ENCODE measurements at places on chromosomes 4 and X.

GRCh38 chrX:100274916-100275315, 135.2 kb downstream of the PCDH19 start:
- no peak for DNase-seq

DNA sequence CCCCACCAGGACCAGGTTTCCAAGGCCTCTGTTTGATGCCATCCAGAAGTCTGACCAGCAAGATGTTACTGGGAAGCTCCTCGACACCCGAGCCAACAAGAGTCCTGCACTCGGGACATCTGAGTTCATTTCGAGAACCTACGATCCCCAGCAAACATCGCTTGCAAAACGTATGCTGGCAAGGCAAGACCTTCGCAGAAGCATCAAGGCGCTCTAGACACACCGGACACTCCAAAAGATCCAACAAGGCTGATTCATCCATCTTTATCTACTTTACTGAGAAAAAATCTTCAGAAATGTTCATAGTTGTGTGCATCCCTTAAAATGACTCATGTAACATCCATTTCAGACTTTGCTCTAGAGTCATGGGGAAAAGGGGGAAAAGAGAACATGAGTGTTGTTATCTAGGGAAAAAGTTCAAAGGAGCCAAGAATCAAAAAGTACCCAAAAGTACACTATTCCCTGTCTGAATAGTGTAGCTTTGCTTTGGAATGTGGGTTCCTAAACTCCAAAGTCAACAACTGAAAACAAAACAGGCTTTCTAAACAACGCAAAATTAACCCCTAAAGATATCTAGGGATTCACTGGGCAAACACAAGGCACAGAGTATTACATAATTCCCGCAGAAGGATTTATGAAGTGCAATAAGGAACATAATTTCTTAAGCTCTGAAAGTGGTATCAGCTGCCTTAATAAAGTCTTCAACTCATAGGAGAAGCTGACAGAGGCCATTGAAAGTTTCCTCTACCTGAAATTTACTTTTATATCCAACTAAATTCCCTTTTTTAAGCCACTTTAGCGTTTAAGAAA, 1.6 kb downstream of the SH3RF1 start:
- DNase-seq, result peak; percentile 81

DNA sequence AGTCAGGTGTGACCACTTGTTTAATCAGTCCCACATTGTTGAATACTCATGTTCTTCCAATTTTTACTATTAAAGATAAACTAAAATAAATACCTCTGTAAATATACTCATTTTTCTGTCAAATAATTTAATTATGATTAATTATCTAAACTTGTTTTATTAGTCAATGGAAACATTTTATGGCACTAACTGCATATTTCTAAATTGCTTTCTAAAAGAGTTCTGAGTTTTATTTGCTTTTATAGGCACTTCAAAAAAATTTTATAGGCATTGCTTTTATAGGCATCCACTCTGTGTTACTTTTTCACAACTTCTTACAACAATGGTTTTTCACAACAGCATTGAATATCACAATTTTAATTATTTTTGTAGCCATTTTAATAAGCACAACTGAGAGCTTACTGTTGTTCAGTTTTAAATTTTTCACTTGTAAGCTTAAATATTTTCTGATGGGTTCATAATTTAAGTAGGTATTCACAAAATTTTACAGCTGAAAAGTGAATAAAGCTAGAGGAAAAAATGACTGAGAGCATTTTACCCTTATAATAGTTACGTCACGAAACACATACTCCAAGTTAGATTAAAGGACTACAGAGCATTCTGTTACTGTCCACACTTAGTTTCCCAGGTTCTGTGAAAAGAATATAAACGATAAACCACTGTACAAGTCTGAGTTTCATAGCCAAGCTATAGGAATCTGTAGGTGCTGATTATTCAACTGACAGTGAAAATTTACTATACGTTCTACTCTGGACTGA, 140.8 kb upstream of the ETNPPL start:
- no peak for DNase-seq

DNA sequence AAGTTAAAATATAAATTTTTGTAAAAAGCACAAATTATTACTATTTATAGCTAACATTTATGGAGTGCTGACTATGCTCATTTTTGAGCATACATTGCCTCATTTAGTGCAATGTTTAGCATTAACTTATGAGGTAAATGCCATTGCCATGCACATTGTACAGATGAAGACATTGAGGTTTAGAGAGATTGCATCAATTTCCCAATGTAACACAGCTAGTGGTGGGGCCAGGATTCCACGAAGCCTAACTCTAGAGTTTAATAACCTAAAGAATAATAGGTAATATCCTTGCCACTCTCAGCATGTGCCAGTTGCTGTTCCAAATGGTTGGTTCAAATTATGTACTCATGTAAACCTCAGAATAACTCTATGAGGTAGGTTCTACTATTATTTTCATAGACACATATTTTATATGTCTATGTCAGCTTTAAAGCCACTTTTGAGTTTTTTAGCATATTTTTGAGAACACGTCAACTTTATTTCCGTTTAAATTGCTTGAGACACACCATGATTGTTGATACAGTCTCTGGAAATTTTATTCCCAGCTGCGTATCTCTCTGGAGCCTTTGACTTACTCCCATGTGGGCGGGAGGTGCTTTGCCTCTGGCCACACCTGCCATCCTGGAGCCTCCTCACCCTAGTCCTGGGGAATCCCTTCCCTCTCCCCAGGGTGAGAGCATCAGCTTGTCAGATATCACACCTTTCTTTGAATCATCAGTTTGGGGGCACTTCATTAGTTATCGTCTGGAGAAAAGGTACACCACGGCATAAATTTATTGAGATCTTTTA, 10.8 kb upstream of the ADH1A start:
- peak; percentile 30 for DNase-seq

DNA sequence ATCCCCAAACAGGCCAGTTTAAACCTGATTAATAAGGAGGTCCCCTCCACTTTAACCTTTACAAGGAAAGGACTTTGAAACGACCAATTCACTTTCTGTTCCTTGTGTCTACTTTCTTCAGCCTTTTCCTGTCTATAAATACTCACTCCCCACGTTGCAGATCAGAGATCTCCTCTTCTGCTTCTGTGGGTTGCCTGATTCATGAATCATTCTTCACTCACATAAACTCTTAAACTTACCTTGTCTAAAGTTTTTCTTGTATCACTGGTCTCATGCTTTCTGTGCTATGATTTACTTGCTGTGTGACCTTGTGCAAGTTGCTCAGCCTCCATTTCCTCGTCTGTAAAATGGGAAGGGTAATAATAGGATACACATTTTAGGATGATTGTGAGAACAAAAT, 236.1 kb downstream of the QDPR start:
- no peak for DNase-seq

GRCh38 chr4:137960371-137961050, 281.6 kb downstream of the SLC7A11 start:
- peak; percentile 90 for DNase-seq

GRCh38 chr4:72568959-72569718, at the start of gene ADAMTS3:
TSS of gene ADAMTS3 (minus strand) at chr4:72569221. CDS start at chr4:72568762, 459 bp downstream.
- peak; percentile 77 for DNase-seq

GRCh38 chr4:7876201-7876875, 63.3 kb downstream of the AFAP1 start:
- DNase-seq, result peak; percentile 58

GRCh38 chr4:58761563-58761962, 1651.4 kb upstream of the IGFBP7 start:
- DNase-seq, result no peak

DNA sequence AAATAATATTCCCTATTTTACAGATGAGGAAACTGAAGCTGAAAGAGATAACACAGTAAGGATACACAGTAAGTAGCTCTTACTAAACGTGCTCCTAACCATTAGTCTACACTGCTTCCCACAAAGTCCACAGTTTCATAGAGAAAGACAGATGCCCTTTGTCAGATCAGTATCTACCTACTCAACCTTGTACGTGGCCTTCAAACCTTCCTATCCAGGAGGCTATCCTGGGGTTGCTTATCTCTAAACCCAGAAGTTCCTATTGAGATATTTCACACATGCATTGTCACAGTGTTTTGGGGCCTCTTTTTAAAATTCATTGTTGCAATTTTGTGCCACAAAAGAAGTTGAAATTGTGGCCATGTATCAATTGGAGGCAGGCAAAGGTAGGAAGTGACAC, 208.0 kb downstream of the ENOX2 start:
- DNase-seq, result no peak

DNA sequence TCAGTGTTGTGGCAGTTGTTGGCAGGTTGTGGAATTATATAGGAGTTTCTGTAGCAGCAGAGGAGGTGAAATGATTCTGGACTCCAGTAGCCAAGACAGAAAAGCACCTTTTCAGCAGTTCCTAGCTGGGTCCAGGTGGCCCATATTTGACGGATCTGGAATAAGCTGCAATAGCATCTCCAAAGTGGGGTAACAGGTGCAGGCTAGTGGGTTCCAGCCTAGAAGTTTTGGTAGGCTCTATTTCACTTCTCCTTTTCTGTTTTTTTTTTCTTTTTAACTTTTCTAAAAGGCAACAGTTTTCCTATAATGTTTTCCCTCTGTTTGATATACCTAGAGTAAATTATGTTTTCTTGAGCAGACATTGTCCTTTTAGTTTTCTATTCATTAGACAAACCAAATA, 392.5 kb downstream of the C4orf33 start:
- no peak for DNase-seq

GRCh38 chrX:118679290-118679689, 48.1 kb upstream of the IL13RA1 start:
- DNase-seq, result no peak

GRCh38 chrX:68727696-68728095, 80.2 kb downstream of the STARD8 start:
- no peak for DNase-seq

DNA sequence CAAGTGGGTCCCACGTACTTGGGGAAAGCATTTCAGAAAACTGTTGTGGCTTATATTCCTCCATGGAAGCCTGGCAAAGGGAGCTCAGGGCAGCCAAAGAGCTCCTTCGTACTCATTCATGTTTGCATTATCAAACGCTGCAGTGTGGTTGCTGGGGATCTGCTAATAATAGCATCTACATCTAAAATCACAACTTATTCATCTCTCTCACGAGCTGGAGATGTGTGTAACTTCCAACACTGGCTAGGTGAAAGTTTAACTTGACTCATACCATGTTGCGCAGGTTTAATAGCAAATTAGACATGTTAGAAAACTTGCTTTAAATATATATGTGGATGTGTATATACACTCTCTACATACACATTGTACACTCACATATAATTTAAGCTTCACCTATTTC, 415.1 kb downstream of the AFF2 start:
- peak; percentile 11 for DNase-seq

DNA sequence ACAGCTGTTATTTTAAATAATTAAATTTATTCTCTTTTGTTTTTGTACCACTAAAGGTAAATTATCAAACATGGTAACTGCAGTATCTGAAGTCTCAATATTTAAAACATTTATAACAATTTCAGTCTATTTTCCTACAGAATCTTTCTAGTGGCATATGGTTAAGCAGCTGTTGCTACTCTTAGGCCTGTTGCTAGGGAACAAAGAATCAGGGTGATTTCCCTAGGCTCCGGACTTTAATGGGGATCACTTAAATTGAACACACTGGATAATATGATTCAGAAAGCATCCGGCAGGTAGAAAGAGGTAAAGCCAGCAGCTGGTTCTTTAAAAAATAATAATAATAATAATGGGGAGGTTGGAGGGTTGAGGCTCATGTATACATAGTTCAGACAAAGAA, 17.6 kb downstream of the FBXO8 start:
- DNase-seq, result no peak

DNA sequence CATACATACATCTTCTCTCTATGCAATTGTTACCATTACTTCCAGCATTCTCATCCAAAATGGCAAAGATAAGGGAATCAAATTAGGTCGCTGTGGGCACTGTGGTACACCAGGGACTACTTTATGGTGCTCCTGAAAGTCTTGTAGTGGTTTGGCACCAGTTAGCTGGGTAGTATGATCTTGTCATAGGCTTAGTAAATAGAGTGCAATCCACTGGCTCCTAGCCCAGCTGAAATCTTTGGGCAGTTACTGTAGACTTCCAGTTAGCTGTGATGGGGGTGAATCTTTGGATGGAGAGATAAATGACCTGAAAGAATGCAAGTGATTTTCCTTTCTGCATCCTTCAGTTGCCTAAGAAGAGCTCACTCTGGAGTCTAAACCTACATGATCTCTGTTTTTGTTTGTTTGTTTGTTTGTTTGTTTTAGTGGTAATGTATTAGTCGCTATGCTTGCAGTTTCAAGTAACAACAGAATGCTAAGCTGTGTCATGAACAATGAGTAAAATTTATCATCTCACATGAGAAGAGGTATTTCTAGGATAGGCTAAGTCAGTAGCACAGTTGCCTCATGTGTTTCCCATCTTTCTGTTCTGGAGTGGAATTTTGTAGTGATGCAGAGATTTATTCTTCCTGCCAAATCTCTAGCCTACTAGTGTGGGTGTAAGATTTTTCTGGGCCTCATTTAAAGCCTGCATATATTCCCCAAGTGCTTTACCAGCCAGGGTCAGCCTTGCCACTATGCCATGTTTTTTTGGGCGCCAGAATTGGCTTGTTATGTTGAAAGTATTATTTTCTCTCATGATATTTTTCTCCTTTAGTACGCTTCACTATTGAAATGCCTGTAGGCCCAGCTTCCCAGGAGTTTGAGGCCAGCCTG, 24.2 kb downstream of the HERC3 start:
- peak; percentile 41 for DNase-seq

DNA sequence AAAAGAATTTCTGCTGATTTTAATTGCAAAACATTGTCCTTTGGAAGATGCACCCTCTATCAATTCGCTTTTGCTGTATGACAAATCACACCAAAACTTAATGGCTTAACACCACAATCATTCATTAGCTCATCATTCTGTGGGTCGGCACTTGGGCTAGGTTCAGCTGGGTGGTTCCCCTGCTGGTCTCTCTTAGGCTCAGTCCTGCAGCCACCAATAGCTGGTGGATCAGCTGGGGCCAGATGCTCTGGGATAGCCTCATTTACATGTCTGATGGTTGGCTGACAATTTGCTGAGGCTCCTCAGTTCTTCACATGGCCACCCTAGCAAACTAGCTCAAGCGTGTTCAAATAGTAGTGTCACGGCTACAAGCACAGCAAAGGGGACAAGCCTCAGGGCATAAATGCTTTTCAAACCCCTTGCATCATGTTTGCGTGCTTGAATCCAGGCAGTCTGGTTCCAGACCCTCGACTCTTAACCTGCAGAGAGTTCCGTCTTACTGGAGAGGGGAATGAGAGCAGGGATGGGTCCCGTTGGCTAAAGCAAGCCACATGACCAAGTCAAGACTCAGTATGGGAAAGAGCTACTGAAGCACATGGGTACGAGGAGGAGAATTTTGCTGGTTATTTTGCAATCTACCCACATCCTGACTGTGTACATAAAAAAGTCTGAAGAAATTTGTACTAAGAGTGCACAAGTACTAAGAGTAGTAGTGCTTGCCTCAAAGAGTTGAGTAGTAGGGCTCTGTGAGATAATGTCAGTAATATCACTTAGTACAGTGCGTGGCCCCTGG, 7.5 kb upstream of the ACSL1 start:
- no peak for DNase-seq
